Astrocyte of the cerebellum (primary cell): ENCODE measurements at places on chromosomes 16 and 17.

DNA sequence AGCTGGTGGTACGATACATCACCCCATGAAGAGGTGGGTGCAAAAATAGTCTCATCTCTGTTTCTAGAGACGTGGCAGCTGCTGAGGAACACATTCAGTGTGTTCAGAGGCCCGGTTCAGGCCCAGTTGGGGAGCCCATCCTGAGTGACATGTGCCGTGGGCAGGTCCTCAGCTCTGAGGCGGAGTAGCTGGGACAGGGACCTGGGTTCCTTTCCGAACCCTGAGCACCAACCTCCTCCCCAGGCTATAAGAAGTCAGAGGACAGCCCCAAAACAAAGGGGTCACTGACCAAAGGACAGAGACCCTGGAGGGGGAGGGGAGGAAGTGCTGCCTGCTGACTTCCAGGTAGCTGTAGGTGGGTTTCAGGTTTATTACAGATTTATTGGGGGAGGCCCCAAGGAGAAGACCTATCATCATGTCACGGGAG is 5.1 kb downstream of the LDHD start:
- no peak for DNase-seq

DNA sequence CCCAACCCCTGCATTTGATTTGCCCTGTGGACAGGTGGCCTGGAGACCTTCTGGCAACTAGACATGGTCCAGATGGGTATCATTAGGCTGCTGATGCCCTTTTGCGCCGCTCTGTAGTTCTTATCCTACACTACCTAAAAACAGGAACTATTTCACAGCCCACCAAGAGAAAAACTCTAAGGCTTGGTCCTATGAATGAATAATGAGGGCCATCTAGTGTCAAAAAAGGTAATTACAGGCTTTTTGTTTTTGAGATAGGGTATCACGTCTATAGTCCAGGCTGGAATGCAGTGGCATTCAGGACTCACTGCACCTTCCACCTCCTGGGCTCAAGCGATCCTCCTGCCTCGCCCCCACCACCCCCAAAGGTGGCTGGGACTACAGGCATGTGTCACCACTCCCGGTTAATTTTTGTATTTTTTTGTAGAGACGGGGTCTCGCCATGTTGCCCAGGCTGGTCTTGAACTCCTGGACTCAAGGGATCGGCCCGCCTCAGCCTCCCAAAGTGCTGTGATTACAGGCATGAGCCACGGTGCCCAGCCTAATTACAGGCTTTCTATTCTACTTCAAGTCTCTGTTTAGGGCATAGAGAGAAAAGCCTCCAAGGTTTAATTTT is 20.9 kb downstream of the COIL start:
- peak; percentile 37 for DNase-seq

GRCh38 chr17:44095647-44096496 is 25.3 kb downstream of the G6PC3 start:
- DNase-seq = peak; percentile 75

- no peak for DNase-seq
Observed at GRCh38 chr17:66276328-66276937, 26.0 kb upstream of the PRKCA start.

DNA sequence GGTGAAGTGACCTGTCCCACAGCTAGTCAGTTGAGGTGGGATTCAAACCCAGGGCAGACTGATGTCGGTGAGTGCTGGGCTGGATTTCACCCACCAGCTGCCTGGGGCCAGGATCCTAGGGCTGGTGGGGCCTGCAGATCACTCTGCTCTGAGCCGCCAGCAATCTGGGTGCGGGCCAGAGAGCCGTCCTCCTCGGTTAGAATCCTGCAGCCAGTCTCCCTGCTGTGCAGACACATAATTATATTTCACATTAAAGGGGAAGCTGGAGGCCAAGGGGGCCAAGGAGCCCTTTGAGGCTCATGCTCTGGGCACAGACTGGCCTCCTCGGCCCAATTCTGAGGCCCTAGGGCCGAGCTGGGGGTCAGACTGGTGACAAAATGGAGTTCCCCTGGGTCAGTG is 996 bp upstream of the KCNJ12 start:
- DNase-seq = no peak
